AG04449 (cell line): ENCODE measurements at places on chromosomes 6 and 20.

DNA sequence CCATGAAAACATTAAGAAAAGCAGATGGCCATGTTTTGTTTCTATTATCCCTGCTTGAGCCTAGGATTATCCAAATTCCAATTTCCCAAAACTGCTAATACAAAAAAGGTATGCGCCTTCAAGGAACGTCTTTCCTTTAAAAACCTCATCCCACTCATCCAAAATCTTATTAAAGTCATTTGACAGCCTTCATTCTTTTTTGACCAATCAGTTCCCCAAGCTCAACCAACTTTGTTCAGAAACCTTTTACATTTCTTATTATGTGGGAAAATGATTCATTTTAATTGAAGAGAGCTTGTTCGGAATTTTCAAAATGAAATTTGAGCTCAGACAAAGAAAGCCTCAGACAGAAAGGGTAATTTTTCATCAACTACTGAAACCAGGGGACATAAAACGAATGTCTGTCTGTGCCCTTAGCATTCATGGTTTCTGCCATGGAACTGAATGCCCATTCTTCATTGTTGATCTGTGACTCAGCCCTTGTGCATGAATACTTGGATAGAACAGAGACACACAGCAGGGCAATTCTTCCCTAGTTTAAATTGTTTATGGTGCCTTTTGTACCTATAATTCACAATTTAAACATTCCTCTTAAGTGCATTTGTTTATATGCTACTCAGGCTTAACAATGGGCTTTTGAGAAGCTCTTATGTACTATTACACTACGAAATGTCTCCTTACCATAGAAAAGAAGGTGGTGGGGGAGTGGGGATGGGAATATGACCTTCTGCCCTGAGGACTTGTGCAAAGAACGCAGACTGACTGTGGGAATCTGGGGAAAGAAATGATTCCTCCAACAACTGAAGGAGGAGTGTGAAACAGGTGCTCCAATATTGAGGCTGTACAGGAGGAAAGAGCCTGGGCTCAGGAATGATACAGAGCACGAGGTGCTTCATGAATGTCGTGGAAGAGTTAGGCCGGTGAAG lies 49.8 kb upstream of the ERVFRD-1 start:
- no peak for DNase-seq

DNA sequence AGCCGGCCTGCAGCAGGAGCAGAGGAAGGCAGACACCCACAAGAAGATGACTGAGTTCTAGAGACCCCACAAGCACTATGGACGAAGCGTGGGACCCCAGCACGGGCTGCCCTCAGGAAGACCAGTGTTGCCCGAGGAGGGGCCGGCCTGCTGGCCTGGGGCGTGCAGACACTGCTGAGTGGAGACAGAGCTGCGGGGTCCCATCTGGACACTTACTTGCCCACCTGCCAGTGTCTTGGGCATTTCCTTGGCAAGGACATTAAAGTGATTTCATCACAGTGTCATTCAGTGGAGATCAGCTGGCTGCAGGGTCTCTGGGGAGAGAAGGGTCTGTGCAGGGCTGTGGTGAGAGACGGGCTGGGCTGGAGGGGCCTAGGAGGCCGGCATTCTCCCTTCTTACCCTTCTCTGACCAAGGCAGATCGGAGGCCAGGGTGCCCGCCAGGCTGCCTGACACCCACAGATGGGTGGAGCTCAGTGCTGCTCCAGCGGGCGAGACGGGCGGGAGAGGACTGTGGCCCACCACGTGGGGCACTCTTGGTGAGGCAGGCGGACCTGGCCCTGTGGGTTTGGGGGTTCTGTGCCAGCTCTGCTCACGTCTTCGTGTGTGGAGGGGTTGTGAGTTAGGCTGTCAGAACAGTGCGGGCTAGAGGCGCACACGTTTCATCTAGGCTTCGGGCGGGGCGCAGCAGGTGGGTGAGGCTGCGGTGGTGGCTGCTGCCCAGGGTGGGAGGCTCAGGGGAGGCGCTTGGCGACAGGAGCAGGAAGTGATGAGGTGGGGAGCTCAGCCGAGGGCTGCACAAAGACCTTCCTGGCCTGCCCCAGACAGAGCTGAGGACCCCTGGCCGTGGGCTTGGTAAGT lies at the start of gene LIME1:
Gene LIME1, plus strand, starts transcription at position 806 of the 860 bp plus-strand sequence. CDS start 886 bp downstream, outside the sequence.
- DNase-seq = no peak

GRCh38 chr6:25014369-25014768 lies 78.6 kb upstream of the RIPOR2 start:
- DNase-seq = no peak

GRCh38 chr20:54914995-54915394 lies 439.6 kb downstream of the DOK5 start:
- no peak for DNase-seq

GRCh38 chr20:23669327-23669726 lies 19.5 kb downstream of the CST4 start:
- no peak for DNase-seq

- no peak for DNase-seq
These were observed 73.5 kb downstream of the SOX4 start for GRCh38 chr6:21666853-21667681.

DNA sequence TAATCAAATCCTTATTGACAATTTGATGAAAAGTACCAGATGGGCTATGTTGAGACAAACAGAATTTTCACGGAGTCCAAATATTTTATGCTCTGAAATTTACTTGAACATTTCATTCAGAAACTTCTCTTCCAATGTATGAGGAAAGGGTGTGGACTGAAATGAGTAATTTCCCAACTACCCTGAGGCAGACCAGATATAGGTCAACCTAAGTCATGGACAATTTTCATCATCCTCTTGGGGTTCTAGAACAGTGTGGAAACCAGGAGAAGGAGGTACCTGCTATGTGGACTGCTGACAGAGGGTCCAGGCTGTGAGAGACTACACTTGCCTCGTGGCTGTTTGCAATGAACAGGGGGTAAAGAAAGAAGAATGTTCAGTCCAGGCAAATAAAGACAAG lies 323.0 kb downstream of the ESR1 start:
- DNase-seq = no peak

DNA sequence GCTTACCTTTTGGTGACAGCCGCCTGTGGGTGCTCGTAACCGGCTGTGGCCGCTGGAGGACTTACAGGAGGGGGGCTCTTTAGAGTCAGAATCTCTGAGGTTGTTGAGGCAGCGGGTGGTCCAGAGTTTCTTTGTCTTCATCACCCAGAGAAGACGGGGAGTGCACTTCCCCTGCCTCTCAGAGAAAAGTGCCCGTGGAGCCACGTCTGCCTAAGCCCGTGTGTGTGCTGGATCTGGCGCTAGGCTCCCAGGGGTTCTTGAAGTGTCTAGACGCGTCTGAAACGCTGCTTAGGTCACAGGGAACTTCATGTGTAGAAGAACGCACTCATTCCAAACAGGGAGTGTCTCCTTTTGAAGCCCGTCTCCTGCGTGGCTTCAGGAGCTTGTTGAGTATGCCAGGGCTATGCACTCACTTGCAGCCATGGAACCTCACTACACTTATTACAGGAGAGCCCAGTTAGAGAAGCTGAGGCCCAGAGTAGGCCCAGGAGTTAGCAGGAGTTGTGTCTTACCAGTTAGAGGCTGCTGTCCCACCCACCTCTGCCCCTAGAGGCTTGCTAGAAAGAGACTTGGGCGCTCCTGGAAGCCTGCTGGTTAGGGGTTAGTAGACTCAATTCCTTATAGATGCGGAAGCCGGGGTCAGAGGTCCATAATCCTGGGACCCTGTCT lies 1.3 kb downstream of the LSM14B start:
- DNase-seq = no peak

DNA sequence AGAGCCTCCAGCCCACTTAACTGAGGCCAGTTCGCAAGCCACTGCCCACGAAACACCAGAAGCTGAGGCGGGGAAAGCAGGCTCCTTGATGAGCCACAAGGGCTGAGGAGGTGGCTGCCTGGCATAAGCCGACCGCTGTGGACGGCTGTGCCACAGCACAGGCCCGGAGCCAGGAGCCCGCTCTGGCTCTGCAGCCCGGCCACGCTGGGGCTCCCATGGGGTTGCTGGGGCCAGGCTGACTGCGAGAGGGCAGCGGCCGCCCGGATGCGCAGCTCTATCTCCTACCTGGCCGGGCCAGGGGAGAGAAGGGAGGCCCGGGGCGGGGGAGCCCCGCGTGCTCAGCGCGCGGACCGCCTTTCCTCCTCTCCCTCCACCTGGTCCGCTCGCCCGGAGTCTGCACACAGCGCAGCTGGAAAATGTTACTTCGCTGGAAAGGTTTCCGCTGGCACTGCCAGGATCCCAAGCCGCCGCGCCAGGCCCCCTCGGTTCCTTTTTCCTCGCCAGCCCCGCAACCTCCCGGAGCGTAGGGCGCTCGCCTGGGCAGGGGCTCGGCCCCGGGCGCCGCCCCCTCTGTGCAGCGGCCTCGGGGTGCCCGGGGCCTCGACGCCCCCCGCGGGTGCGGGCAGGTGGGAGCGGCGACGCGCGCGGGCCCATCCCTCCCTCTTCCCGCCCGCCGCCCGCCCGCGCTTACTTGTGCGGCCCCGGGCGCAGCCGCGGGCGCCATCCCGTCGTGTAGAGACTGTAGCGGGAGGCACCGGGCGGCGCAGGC lies 657 bp downstream of the EMILIN3 start:
- no peak for DNase-seq

GRCh38 chr6:44725070-44725469 lies 337.6 kb downstream of the CDC5L start:
- no peak for DNase-seq

DNA sequence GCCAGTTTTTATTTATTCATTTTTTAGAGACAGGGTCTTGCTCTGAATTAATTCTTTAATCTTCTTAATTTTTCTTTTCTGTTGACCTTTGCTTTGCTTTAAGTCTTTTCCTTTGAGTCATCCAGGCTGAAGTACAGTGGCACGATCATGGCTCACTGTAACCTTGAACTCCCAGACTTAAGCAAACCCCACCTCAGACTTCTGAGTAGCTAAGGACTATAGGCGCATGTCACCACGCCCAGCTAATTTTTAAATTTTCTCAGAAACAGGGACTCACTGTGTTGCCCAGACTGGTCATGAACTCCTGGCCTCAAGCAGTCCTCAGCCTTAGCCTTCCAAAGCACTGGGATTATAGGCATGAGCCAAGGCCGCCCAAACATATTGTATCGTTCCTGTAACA lies 71.3 kb upstream of the GNRH2 start:
- no peak for DNase-seq

GRCh38 chr20:48817367-48818030 lies 10.3 kb downstream of the PREX1 start:
- no peak for DNase-seq

DNA sequence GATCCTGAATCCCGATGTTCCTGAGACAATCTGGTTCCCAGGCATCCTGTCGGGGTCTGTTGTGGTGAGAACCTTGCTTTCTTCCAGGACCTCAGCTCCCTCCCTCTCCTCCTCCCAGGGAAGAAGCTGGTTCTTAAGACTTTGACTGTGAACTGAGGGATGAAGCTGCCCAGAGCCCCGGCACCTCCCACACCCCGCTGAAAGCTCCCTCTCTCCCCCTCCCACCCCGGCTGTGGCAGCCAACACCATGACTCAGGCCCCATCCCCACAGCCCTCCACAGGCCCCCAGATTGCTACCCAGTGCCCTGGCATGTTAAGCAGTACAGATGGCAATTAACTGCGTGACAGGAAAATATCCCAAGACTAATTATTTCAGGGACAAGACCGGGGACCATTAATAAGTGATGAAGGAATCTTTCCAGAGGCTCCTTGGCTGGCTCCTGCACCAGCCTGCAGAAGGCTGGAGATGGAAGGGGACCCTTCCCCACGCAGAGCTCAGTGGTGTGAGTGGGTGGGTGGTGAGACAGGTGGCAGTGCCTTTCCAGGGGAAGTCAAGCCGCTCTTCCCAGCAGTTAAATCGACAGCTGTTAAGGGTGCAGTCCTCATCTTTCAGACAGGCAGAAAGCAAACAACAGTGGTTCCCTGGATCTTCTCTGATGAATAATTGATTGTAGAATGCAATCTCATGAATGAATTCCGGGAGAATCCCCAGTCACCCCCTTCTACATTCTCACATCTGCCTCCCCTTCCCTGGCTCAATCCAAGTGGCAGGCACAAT lies 237.9 kb downstream of the LRFN2 start:
- no peak for DNase-seq

- no peak for DNase-seq
These were observed 19.6 kb downstream of the MAS1 start for GRCh38 chr6:159910342-159910741.

- no peak for DNase-seq
These were observed 10.2 kb downstream of the RNASET2 start for GRCh38 chr6:166946125-166946524.
